CD8-positive, alpha-beta memory T cell (primary cell): ENCODE measurements at places on chromosomes 13 and 19. TPM values are rescaled to one million over a fixed set of nuclear protein-coding genes. Genes with fewer than 3 reads are reported as not detected.

Gene CEBPA
- polyA plus RNA-seq = 1.6 TPM

Gene CAMSAP3
- polyA plus RNA-seq = 0.07 TPM

Gene ATP8B3
- polyA plus RNA-seq = 2.4 TPM

Gene PSG2
- not detected for polyA plus RNA-seq

Gene MCEMP1
- polyA plus RNA-seq = not detected

Gene DMKN
- 10.2 TPM for polyA plus RNA-seq

Gene KCNC3
- polyA plus RNA-seq = not detected

Gene ZNF491
- polyA plus RNA-seq = not detected

Gene FCER2
- polyA plus RNA-seq = not detected

Gene PLIN5
- 0.29 TPM for polyA plus RNA-seq

Gene FPR3
- not detected for polyA plus RNA-seq

Gene ZNF723
- not detected for polyA plus RNA-seq

Gene KCTD4
- polyA plus RNA-seq = not detected

Gene NR1H2
- polyA plus RNA-seq = 95.5 TPM

Gene SLITRK6
- not detected for polyA plus RNA-seq

Gene GPR12
- polyA plus RNA-seq = not detected

Gene CABP5
- not detected for polyA plus RNA-seq

Gene ZNF470
- polyA plus RNA-seq = 2.1 TPM

Gene ZNF541
- polyA plus RNA-seq = 0.18 TPM

Gene ERICH4
- polyA plus RNA-seq = not detected

Gene LENG9
- polyA plus RNA-seq = 0.23 TPM

Gene DNAAF3
- not detected for polyA plus RNA-seq

Gene ZNF536
- not detected for polyA plus RNA-seq

Gene EBI3
- polyA plus RNA-seq = not detected

Gene CRYL1
- polyA plus RNA-seq = 36.1 TPM

Gene MCF2L
- polyA plus RNA-seq = 2.5 TPM

Gene TRPC4
- not detected for polyA plus RNA-seq

Gene FCAR
- not detected for polyA plus RNA-seq

Gene SLC6A16
- 1.7 TPM for polyA plus RNA-seq

Gene GARIN5A
- polyA plus RNA-seq = 0.33 TPM

Gene ZNF547
- 1.7 TPM for polyA plus RNA-seq

Gene SIGLEC14
- not detected for polyA plus RNA-seq

Gene ZNF432
- polyA plus RNA-seq = 5.8 TPM

Gene LILRB2
- not detected for polyA plus RNA-seq

Gene PLIN4
- polyA plus RNA-seq = 0.15 TPM

Gene AP1M2
- not detected for polyA plus RNA-seq

Gene ZFP82
- 12.8 TPM for polyA plus RNA-seq

Gene KIR2DL4
- 0.79 TPM for polyA plus RNA-seq

Gene ZNF737
- polyA plus RNA-seq = 14.0 TPM

Gene B9D2
- 15.4 TPM for polyA plus RNA-seq

Gene CRX
- polyA plus RNA-seq = not detected

Gene UBE2L5
- not detected for polyA plus RNA-seq

Gene ACP7
- polyA plus RNA-seq = 0.22 TPM

Gene B3GNT8
- polyA plus RNA-seq = 11.1 TPM
